ENCODE measurements at places on chromosomes 5 and 9.
A peak's percentile ranks its signal among the peaks of the same experiment; 100 is the strongest.

GRCh38 chr5:11230890-11231289, 469.9 kb upstream of the DAP start:
- DNase-seq = no peak

GRCh38 chr9:123660691-123661466, 269.0 kb downstream of the DENND1A start:
- DNase-seq = no peak

GRCh38 chr9:34554211-34555001, 31.6 kb upstream of the ENHO start:
- DNase-seq = no peak

DNA sequence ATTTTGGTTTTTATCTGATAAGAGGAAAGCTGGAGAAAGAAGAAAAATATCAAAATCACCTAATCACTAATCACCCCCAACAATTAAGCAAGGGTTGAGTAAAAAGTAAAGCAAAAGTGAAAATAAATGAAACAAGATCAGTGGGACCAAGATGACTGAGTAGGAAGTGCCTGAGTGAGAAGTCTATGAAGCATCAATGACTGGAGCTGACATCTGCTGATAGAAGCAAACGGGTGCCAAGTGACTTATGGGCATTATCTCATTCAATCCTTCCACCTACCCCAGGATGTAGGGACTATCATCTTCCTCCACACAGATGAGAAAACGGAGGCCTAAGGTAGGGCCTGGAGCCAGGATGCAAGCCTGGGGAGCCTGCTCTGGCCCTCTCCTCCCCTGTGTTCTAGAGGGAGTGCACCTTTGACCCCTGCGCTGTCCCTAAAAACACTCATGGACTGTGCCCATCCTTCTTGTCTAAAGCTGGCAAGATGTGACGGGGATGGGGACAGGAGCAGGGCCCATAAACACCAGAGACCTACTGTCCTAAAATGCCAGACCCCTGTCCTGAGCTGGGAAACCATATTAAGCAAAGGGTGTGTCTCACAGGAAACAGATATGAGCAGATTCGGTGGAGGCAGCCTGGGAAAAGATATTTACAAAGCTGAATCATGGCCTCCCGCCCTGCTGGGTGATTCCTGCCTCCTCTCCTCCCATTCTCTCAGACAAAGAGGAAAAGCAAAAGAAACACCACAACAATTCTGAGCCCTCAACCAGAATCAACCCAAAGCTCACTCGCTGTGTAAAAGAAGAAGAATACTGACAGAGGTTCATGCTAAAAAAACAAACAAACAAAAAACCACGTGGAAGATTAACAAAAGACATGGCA, 116.0 kb downstream of the AUH start:
- DNase-seq = peak; percentile 13

DNA sequence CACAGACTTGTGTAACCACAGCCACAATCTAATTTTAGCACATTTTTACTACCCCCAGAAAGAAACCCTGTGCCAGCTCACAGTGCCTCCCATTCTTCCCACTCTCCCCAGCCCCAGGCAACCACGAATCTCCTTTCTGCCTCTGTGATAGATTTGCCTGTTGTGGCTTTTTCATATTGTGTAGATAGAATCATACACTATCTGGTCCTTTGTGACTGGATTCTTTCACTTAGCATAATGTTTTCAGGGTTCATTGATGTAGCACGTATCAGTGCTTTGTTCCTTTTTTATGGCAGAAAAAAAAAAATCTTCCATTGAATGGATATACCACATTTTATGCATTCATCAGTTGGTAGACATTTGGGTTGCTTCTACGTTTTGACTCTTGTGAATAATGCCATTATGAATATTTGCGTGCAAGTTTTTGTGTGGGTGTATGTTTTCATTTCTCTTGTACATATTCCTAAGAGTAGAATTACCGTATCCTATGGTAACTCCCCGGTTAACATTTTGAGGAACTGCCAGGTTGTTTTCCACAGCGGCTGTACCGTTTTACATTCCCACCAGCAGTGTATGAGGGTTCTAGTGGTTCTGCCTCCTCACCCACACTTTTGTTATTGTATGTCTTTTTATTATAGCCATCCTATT, 64.5 kb downstream of the RCL1 start:
- DNase-seq = no peak

DNA sequence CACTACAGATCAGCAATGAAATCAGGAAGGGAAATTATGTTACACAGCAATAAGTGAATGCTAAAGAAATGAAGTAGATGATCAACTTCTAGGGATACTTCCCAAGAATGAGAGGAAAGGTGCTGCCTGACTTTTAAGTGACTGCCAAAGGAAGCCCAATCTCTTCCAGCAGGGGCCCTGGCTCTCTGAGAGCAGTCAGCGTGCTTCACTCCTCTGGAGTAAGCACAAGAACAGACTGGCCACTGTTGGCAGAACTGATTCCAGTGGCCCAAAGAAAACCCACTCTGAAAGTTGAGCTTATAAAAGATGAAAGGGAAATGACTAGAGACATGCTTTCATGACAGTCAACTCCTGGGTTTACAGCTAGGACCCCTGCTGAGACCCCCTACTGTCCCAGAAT, 41.8 kb downstream of the MTMR12 start:
- DNase-seq = no peak

- peak; percentile 95 for DNase-seq
Observed at GRCh38 chr9:116687074-116687753, at the start of gene TRIM32. TRIM32 (plus strand) TSS chr9:116687305; CDS start chr9:116697743, 10,438 bp downstream.

GRCh38 chr5:123718238-123718637, 206.3 kb downstream of the CSNK1G3 start:
- no peak for DNase-seq

DNA sequence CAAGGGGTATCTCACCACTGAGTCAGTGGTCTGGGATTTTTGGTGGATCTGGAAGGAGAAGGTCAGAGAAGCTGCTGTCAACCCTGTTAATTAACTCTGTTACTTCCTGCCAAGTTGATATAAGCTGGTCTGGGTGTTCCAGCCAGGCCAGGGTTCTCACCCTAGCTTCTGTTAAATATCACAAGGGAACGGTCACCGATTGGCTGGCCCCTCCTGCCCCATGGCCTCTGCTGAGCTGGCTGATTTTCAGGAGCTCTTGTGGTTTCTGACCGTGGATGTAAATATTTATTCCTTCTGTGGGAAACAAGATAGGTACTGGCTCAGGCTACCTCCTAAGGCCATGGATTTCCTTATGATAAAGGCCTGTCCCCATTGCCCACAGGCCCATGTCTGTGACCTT, 1.0 kb downstream of the ADAMTS13 start:
- no peak for DNase-seq

- DNase-seq = no peak
Observed at GRCh38 chr5:156920861-156921431, 42.1 kb downstream of the TIMD4 start.

GRCh38 chr5:1820926-1821325, 19.7 kb downstream of the NDUFS6 start:
- DNase-seq = no peak

DNA sequence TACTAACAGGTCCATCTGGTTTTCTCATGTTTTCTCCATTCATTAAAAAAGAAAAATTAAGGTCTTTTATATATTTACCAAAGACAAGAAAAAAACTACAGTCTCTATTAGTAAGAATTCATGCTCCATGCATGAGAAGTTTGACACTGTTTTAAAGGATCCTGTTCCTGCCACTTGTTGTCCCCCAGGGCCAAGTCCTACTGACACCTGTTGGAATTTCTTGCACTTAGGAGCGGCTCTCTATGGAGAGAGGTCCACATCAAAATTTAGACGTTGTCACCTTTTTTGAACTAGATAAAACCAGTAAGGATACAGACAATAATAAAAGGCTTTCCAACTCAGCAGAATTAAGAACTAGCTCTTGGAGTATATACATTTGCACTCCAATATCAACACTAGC, 42.3 kb downstream of the PWWP2A start:
- no peak for DNase-seq

GRCh38 chr5:58262226-58262625, 197.7 kb downstream of the PLK2 start:
- no peak for DNase-seq

GRCh38 chr5:99544356-99544755, 615.5 kb upstream of the CHD1 start:
- no peak for DNase-seq

DNA sequence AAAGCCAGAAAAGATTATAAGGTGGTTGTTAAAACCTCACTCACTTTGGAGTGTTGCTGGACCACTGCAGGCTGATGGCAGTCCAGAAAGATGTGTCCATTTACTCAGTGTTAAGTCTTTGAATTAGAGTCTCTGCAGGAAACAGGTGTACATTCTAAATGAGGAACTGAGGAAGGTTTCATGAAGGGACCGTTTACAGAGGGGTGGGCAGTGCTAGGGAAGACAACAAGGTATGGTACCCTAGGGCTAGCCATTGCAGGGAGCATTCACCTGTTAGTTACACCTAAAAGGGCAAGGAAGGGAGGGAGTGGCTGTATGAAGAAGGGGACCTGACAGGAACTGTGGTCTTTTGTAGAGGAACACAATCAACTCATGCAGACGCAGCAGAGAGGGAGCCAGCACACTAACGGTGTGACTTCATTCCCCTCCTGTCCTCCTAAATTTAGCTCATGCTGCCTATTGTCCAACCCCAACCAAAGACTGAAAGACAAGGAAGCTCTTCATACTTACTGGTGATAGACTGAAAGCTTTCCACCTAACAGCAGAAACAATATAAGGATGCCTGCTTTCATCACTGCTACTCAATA, 32.2 kb upstream of the PAX5 start:
- DNase-seq = no peak

GRCh38 chr5:102119252-102119651, 176.8 kb downstream of the SLCO4C1 start:
- no peak for DNase-seq

GRCh38 chr5:143865426-143866025, 53.6 kb downstream of the HMHB1 start:
- DNase-seq = no peak

- DNase-seq = no peak
Observed at GRCh38 chr5:135441350-135441831, 5.8 kb downstream of the DCANP1 start.

GRCh38 chr9:78311075-78311474, 14.2 kb downstream of the PSAT1 start:
- no peak for DNase-seq

GRCh38 chr9:107732781-107733522, 243.4 kb upstream of the KLF4 start:
- DNase-seq = no peak

DNA sequence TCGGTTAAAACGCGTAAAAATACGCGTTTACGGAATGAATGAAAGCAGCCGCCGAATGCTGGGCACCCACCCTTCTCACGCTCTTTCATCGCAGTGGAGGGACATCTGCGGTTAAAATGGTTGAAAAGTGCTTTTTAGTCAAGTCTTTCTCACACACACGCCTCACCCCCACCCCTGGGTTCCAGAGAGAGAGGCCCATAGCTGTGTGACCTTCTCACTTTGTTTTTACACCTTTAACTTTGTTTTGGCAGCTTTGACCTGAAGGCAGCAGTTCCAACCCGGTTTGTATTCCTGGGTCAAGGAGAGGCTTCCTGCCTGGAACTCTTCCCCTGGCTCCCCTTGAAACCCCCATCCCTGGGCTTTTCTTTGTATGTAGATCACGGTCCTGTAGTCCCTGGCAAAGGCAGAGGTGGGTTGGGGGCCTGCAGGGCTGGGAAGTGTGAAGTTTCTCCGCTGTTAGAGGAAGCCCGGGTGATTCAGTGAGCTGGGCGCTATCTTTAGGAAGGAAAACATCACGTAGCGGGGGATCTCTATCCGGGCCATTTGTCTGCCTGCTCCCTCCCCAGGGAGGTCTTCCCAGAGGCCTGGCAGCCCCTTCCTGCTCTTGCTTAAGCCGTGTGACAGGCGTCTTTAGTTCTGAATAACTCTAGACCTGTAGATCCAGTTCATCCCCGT, 29.6 kb downstream of the SPRY4 start:
- DNase-seq = no peak

- no peak for DNase-seq
Observed at GRCh38 chr5:112355058-112355685, 63.9 kb downstream of the EPB41L4A start.

DNA sequence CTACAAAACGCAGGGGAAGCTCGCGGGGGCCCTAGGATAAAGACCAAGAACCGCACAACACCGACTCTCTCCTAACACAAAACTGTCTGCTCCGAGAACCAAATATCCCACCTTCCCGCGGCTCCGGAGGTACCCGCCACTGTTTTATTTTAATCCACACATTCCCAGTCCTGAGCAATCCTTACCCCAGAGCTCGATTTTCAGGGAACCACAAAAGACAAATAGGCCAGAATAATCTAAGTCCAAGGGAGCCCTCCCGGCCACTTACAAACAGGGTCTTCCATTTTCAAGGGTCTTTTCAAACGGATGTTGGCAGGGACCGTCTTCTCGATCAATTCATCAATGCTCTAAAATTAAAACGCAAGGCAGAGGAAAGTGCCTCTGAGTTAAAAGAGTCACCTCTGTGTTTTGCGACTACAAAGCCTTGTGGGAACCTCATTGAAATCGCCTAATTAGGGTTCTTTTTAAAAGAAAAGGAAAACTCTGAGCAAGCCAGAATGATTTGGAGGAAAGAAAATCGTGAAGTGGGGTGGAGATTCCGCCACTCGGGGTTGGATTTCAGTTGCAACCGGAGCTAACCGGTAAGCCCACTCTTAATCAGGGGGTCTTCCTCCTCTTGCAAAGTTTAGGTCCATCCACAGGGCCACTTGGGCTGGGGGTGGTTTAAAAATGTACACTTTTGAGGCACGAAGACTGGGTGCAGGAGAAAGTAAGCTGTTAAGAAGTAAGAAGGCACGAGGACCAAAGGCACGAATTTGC, 1.0 kb downstream of the GLDC start:
- no peak for DNase-seq

DNA sequence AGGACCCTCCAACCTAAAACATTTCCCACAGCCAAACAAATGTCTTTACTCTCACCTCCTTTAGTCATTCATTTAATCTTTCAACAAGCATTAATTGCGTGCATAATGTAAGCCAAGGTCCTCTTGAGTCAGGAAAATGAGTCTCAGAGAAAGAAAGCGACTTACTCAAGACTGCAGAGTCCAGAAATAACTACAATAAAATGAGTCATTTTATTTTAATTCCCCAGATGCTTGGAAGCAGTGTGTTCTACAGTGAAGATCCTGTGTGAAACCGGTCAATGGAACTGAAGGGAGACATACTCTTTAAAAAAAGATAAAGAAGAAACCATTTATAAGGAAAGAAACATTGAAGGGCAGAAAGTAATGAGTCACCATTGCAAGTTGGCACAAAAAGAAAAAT, 513.7 kb downstream of the CDK5RAP2 start:
- no peak for DNase-seq

DNA sequence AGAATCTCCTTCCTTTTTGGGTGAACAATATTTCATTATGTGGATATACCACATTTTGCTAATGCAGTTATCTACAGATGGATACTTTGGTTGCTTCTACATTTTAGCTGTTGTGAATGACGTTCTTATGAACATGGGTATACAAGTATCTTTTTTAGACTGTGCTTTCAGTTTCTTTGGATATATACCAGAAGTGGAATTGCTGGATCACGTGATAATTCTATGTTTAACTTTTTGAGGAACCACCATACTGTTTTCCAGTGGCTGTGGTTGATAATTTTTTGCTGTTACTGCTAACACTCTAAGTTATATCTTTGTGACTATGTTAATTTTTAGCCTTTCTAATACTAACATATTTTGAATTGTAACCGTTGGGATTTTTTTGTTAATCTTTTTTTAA, 12.5 kb downstream of the WDR70 start:
- no peak for DNase-seq

GRCh38 chr5:173736923-173737412, 120.5 kb upstream of the BOD1 start:
- DNase-seq = no peak

All from activated CD4-positive, alpha-beta T cell treated with anti-CD3 and anti-CD28 coated beads, Interleukin-2, amount 50 U/mL, for 48 hours (primary cell).